ENCODE measurements at places on chromosomes 12 and 14. TPM values are rescaled to one million over a fixed set of nuclear protein-coding genes. Genes with fewer than 3 reads are reported as not detected.

DNA sequence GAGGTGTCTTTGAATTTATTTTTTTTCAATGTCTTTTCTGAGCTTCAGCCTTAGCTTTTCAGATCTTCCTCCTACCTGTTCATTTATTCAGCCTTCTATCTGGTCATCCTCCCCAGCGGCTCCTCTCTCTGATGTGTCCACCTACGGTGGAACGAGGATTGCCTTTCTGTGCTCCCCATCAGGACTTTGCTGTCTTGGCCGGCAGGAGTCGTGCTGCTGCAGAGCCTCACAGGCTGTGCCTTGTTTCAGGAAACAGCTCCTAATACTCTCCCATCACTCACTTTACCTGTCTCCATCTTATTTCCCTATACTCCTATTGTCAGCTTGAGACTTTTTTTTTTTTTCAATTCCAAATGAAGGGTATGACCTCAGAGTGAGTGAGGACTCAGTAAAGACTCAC is 76.9 kb downstream of the KICS2 start:
- no peak for DNase-seq

DNA sequence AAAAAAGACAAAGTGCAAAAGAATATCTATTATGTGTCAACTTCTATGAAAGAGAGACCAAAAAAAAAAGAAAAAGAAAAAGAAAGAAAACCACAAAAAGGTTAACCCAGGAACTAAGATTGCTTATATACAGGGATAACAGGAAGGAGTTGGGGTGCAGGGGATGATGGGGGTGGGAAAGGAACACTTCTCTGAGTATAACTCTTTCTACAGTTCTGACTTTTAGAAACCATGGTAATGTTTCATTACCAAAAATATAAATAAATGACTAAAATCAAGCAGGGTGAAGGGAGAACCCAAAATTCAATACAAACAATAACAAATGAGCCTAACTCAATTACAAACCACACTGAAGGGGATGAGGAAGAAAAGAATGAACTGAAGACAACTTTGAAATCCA is 9.1 kb downstream of the IFNG-AS1 start:
- no peak for DNase-seq

- no peak for DNase-seq
Measured at GRCh38 chr12:49651855-49652254, 28.5 kb downstream of the PRPF40B start.

GRCh38 chr12:55932551-55932910 is 1.6 kb downstream of the DGKA start:
- DNase-seq, result no peak

Gene CEP83
- total RNA-seq, result 3.5 TPM
